ENCODE measurements at places on chromosomes 16 and 17.

- peak; percentile 68 for DNase-seq
These were observed 56.5 kb downstream of the COPRS start for GRCh38 chr17:31802502-31802901.

- DNase-seq = no peak
These were observed 11.5 kb upstream of the BPTF start for GRCh38 chr17:67813803-67814180.

DNA sequence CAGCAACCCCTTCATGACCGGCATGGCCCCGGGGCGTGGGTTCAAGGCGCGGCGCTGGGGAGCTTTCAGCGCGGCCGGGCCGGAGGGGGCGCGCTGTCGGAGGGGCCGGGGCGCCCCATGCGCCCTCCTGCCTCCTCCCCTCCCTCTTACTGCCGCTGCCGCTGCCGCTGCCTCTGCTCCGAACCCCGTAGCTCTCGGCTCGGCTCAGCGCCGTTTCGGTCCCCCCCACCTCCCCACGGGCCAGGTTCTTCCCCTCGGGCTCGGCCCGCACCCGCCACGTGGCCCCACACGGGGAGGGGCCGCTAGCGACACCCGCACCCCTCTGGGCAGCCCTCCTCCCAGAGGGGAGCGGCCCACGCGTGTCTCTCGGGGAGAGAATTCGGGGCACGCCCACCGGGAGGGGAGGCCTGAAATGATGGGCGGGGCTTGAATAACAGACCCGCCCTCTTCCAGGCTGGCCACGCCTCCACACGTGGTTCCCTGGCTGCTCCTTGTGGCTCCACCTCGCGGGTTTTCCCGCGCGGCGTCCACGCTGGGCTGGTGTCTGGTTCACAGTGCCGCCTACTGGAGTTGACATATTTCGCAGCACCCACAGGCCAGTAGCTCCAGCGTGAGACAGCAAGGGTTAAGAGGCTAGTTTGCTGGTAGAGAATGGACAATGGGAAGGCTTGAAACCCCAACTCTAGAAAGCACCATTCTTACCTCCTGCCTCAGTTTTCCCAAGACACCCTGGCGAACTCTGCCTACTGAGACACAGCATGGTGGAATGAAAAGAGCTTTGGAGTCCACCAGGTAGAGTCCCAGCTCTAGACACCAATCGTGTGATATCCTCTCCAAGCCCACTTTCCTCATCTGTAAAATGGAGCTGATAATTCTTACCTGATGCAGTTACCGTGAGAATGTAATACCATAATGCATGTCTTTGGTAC lies at the start of gene KCNH4:
TSS of gene KCNH4 (minus strand) at position 221 of the 929 bp plus-strand sequence. CDS start at position 24, 197 bp downstream.
- DNase-seq = peak; percentile 97

DNA sequence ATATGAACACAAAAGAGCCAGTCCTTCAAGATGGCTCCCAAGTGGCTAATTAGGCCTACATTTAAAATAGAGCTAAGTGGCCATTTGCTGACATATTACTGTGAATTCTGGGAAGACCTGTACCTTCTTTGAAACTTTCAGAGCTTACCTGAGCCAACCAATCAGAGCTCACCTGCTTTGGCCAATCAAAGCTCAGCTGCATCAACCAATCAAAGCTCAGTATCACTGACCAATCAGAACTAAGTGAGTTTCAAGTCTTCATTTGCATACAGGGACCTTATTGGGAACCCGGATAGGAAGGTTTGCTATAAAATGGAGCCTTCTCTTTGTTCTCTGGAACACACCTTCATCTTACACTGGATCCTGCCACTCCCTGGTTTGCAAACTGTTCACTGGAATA lies 63.7 kb downstream of the FOXL1 start:
- no peak for DNase-seq

DNA sequence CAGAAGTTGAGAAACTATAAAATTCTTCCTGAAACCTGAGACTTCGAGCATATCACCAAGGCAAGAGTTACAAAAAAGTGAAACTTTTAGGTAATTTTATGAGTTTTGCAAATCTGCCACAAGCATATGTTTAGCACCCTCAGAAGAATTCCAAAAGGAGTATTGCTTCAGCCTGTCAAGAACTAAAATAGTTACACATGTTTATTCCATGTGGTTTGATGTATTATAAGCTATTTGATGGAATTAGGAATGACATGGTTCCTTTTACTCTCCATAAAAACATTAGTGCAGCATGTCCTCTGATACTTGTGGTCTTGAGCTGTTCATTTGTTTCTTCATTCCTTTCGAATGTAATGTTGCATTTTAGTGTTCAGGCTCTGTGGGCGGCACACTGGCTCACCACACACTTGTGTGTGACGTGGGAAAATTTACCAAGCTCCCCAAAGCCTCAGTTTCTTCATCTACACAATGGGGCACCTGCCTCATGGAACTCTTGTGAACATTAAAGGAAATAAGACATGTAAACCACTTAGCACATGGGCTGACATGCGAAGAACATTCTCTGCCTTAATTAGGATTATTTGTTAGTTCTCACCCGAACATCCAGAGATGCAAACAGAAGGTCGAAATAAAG lies 204.2 kb upstream of the FOXF1 start:
- DNase-seq = no peak

GRCh38 chr16:28503470-28504259 lies 3.0 kb downstream of the IL27 start:
- no peak for DNase-seq

DNA sequence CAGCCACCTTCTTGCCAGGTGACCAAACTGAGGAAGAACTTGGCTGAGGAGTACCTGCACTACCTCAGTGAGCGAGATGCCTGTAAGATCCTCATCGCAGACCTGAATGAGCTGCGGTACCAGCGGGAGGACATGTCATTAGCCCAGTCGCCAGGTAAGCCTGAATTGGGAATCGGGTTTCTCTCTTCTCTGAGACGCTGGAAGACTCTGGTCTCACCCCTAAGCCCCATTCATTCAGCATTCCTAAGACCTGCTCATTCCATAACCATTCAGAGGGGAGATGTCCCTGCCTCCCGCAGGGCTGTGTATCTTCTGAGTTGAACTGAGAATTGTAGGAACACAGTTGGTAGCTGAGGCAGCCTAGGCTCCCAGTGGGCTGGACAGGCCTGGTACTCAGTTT lies 17.0 kb upstream of the THAP11 start:
- no peak for DNase-seq

DNA sequence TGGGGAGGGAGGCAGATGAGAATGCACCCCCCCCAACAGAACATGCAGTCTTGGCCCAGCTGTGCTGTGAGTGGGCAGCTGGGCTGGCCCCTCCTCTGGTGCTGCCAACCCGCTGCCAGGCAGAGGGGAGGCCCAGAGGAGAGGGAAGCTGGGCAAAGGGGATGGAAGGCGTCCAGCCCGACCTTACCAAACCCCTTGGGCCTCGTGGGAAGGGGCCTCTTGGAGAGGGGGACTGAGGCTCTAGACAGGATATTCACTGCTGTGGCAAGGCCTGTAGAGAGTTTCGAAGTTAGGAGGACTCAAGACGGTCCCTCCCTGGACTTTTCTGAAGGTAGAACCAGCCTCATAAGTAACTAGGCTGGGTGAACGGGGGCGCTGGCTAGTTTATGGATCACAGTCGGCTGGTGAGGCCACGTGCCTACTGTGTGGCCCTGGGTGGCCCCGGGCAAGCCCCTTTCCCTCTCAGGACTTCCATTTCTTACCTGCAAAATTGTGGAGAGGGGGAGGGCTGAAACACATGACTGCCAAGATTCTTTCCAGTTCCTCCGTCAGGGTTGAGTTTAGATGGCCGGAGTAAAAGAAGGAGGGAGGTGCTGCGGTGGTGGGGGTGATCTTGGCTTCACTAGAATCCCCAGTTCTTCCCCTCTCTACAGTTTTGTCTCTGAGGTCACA lies 857 bp upstream of the STAT5A start:
- no peak for DNase-seq

- no peak for DNase-seq
These were observed 70.2 kb downstream of the ANKRD11 start for GRCh38 chr16:89420204-89420603.

- DNase-seq = no peak
These were observed 270.1 kb upstream of the TBX2 start for GRCh38 chr17:61129267-61130254.

GRCh38 chr16:22075776-22076175 lies 16.6 kb upstream of the VWA3A start:
- DNase-seq = no peak

DNA sequence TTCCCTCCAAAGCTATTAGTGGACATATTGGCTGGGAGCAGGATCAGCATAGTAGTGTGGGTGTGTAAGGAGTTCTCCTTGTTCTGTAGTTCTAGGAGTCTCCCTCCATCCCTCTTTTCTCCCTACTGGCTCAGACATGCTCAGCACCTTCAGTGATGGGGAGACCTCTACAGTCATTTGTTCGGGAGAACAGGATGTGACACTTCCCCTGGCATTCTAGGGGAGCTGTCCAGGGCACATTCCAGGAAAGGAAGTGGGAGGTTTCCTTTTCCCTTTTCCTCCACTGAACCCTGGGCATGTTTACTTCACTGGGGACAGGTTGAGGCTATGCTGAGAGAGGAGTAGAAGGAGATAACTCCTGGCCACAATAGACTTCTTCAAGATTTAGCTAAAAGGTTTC lies 86.5 kb downstream of the MYH13 start:
- DNase-seq = no peak

- DNase-seq = no peak
These were observed 4.1 kb upstream of the UBTF start for GRCh38 chr17:44223541-44224071.
